ENCODE measurements at places on chromosomes 2 and 18.

GRCh38 chr2:240795916-240796510 lies 24.0 kb downstream of the KIF1A start:
- no peak for DNase-seq

DNA sequence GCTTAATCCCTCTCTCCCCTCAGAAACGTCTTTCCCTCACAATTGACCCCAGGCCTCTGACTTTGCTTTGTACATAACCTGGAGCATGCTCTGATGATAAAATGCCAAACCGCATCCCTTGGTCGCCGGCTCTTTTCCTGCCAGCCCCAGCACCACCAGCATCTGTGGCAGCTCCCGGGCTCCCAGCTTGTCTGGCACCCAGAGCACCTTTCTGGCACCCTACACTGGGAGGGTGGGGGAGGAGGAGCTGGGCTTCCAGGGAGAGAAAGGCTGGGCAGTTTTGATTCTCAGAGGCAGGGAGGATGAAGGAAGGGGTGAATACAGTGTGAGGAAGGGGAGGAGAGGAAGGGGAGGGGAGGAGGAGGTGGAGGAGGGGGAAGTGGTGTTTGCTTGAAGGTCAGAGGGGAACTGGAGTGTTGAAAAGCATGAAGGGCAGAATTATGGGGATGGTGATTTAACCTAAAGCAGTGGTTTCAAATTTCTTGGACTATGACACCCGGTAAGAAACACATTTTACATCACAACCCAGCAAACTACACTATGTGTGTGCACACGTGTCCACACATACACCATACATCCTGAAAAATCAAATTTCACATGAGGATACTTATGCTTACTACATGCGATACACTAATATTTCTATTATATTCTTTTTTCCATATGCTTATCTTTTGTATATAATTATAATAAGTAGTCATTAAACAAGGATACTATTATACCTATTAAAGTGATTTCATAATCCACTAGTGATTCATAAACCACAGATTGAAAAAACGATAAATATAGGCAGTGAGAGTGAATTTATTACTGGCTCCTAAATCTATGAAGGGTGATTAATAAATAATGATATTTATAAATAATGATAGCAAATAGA lies 30.0 kb upstream of the IGFBP2 start:
- no peak for DNase-seq

GRCh38 chr2:7456762-7457161 lies 539.5 kb downstream of the RNF144A start:
- no peak for DNase-seq

DNA sequence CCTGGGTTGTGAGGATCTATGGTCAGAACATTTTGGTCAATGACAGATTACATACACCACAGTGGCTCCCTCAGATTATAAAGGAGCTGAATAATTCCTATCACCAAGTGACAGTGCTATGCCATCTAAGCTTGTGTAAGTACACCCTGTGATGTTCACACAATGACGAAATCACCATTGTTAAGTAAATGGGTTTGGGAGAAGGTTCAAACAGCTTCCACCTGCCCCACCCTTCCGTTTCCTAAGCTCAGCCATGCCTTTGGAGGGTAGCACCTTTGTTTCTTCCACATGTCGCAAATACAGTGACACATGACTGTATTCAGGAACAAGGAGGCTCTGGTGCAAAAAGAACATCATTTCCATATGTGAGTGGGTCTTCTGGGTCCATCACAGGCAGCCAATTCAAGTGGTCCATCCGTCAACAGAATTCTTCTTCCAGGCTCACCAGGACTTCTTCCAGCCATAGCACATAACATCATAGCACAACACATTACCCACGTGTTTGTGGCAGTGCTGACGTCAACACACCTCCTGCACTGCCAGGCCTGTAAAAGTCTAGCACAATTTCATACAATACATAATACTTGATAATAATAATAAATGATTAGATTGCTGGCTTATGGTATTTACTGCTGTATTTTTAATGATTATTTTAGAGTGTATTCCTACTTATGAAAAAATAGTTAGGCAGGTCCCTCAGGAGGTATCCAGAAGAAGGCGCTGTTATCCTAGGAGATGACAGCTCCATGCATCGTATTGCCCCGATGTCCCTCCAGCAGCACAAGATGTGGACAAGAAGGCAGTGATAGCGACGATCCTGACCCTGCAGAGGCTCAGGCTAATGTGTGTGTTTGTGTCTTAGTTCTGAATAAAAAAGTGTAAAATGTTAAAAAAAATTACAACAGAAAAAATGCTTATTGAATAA lies 264.8 kb downstream of the ANAPC1 start:
- DNase-seq, result no peak

DNA sequence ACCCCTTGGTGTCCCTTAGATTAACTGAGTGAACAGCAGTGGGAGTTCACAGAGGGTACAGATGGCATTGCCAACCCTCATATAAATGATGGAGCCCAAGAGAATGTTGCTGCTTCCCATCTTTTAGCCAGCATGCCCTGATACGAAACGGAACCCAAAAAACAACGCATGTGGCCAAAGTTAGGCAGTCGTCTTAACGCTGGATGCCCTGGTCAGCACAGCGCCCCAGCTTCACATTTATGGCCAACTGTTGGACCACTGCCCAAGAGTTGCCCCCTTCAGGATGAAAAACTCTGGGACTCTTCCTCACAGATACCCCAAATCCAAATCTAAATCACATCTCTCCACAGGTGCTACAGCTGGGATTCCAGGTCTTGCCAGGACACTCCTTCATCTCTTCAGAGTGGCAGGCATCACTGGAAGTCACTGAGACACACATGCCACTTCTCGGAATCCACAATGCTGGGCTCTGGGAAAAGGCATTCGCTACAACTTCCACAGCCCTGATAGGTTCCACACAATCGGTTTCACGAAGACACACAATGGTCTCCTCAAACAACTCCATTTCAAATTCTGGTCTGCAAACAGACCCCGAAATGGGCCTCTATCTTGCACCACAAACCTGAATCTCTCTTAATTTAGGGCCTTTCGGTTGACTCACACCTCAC lies 44.6 kb downstream of the LONRF2 start:
- no peak for DNase-seq

GRCh38 chr2:224927011-224927410 lies 115.3 kb downstream of the DOCK10 start:
- no peak for DNase-seq

DNA sequence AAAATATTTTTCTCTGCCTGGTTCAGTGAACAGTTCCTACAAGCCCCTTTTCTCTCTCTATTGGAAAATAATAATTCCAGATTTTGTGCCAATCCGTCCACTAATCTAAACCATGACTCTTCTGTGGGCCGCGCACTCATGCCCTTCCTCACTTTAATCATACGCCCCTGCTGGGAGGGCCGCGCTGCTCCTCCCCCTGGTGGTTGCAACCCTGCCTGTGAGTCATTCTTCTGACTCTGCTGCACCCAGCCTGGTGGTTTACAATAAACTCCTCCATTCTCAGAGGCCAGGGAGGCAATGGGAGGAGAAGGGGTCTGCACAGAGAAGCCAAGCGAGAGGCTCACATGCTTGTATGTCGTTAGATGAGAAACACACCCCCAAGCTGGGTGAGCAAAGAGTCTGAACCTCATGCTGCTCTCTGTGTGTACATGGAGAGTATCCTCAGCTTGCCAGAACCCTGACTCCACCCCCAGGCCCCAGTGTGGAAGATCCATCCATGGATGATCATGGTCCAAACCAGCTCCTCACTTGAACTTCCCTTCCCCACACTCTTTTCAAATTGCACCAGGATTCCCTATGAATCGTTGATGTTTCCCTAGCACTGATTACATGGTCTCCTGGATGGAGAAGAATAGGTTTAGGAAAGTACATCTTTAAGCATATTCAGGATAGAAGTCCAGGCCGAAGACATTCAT lies 228.9 kb downstream of the ANKRD30B start:
- DNase-seq, result no peak

DNA sequence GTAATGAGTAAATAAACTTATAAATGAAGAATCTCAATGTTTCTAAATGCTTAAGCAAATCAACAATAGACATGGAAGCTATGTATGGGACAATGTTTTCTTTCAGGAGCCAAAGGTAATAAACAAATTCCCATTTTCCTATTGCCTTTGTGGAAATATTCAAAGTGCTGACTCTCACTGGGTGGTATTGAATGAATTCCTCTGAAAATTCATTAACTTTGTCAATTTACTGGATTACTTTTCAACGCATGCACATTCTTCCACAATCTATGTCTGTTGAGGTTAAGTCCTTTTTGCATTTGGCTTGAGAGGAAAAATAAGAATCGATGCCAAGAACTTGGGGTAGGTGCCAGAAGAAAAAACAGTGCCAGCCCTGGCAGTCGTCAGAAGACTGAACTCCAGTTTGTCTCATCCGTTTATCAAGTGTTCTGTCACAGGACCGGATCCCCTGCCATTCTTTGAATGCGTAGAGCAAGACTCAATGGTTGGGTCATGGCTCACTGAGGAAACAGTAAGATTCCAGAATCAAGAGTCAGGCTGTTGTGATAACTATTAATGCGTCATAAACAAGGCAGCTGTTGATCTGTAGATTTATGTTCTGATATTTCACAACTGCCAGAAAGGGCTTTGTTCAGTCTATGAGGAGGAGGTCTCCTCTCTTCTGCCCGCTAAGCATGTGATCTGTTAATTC lies 133.3 kb downstream of the GFPT1 start:
- no peak for DNase-seq

Data from CD4-positive, alpha-beta memory T cell (primary cell).